ENCODE measurements at places on chromosomes 6 and 20. TPM values are rescaled to one million over a fixed set of nuclear protein-coding genes. Genes with fewer than 3 reads are reported as not detected.

GRCh38 chr6:119322034-119322433 lies 27.5 kb downstream of the MAN1A1 start:
- DNase-seq: no peak

GRCh38 chr6:30156262-30156599 lies 4.8 kb downstream of the TRIM10 start:
- DNase-seq: no peak

- DNase-seq: no peak
These were observed 662 bp downstream of the ENTPD6 start for GRCh38 chr20:25195962-25196785.

DNA sequence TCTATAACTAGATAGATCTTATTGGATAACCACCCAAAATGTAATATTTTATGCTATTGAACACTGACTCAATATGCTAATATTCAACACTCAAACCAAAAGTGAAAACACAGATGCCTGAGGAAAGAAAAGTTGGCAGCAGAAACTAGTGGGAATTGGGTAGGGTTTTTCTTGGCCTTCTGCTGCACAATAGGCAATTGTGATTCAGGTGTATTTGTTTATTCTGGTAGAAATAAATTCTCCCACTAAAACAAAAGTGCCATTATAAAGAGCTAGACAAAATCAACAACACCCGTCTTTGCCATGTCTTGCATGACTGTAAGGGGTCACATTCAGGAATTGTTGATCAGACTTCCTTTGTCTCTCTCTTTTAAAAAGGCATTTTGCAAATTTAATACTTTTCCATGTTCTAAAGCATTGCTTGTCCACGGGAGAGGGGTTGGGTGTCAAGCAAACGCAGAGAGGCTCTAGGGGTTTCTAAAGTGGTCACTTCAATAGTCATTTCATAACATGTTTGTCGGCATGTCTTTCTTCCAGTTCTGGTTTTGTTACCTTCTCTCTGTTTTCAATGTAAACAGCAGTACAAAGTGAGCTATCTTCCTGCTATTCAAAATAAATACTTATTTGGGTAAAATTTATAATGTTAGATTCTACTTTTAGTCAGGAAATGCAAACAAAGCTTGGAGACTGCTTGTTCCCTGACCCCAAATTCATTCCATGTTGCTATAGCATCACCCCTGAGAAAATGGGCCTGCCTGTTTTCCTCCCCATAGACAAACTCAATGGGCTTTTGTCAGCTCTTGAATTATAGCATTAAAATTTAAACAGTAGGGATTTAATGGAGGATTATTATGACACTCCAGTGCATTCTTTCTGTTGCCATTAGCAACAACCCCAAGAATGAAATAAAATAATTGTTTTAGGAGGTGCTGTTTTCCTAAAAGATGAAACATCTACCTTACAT lies 217.0 kb upstream of the CCN2 start:
- no peak for DNase-seq

DNA sequence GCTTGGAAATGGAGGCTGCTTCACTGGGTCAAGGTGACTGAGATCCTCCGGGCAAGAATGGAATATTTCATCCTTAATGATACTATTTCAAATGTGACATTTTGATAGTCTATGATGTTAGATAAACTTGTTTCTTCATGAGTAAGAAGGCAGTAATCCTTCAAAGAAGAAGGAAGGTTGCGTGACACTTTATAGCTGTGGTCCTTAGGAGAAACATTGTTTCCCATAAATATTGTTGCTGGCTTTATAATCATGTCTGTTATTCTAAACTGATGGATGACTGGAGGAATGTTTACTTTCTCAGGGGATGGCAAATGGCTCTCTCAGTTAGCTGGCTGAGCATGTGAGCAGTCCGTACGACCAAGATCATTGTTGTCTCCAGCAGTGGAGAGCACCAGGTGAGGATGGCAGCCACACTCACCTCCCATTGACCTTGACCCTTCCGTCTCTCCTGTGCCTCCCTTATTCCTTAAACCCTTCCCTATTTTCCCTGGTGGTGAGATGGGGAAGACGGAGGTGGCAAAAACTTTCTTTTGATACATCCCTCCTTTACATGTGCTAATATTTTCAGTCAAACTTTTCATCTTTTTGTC lies 171.2 kb upstream of the OLIG3 start:
- DNase-seq: no peak

GRCh38 chr6:159602431-159603041 lies 90.5 kb downstream of the SOD2 start:
- DNase-seq: no peak

DNA sequence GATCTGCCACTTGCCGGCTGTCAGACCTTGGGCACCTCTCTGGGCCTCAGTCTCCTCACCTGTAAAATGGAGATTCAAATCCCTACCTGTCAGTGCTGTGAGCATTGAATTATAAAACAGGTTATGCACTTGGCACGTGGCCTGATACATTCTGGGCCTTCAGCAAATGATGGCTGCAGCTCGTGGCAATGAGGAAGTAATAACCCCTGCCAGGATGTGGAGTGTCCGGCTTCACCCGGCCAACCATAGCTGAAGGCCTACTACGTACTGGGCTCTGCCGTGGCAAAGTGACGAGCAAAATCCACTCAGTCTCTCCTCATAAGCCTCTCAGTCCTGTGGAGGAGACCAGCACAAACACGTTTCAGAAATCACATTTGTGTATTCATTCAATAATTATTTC lies 10.9 kb upstream of the VSTM2L start:
- no peak for DNase-seq

- no peak for DNase-seq
These were observed 58.5 kb downstream of the SUN5 start for GRCh38 chr20:32945710-32946221.

DNA sequence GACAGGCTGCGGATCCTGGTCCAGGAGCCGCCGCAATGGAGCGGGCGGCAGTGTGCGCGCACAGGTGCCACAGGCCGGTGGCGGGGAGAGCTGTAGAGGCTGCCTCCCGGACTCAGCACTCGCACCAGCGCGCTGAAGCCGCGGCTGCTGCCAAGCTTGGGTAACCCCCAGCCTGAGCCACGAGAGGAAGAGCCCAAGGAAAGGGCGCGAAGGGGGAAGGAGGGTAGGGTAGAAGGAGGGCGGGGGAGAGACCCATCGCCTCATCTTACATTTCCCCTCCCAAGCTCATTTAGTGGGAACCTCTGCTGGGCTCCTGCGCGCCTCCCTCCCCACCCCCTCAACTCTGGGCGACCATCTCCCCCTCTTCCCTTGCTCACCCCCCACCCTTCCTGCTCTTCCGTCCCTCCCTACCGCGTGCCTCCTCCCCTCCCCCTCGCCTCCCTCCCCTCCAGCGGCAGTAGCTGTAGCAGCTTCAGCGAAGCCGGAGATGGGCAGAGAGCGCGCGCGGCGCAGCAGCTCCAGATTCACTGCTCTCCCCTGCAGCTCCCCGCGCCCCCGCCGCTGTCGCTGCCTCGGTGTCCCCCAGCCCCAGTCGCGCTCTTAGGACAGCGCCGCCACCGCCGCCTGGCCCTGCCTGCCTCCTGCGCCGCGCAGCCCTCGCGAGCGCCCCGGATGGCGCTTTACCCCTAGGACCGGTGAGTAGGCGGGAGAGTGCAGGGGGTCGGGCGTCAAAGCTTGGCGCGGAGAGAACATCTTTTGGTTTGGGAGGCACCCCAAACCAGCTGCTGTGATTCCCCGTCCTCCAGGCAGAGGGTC lies at the start of gene FUT9:
TSS of gene FUT9 (plus strand) at position 457 of the 816 bp plus-strand sequence. CDS start 187,182 bp downstream, outside the sequence.
- no peak for DNase-seq

GRCh38 chr20:10250902-10251301 lies 32.3 kb downstream of the SNAP25 start:
- DNase-seq: no peak

- DNase-seq: no peak
These were observed 183.8 kb downstream of the PLCB1 start for GRCh38 chr20:8315639-8316573.

Gene CABLES2
- total RNA-seq: 10.7 TPM

Gene IFNGR1
- total RNA-seq: 60.1 TPM

Gene UST
- total RNA-seq: 2.1 TPM

Gene DZANK1
- total RNA-seq: 0.38 TPM

Gene C6orf163
- total RNA-seq: 4.5 TPM

Gene PERP
- total RNA-seq: 59.3 TPM
